ENCODE measurements at places on chromosomes 6 and 20.
A peak's percentile ranks its signal among the peaks of the same experiment; 100 is the strongest.

DNA sequence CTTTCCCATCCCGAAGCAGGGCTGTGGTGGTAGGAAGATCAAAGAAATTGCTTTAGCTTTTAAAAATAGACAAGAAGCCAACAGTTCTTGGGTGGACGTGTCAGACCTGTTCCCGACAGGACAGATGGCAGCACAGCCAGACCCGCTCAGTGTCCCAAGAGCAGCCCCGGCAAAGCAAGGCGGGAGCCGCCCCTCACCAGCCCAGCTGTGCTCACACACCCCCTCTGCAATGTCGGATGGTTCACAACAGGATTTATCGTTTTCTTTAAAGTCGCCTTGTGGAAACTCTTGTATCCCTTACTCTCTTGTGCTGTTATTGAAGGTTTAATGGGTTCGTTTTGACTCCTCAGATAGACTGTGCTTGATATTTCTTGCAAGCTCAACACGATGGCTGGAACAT is 302.4 kb downstream of the THBS2 start:
- DNase-seq: no peak

- DNase-seq: peak; percentile 96
Observed at GRCh38 chr20:50346374-50347283, 156.0 kb downstream of the CEBPB start.

- DNase-seq: peak; percentile 43
Observed at GRCh38 chr6:44268095-44268628, 2.1 kb upstream of the TMEM151B start.

DNA sequence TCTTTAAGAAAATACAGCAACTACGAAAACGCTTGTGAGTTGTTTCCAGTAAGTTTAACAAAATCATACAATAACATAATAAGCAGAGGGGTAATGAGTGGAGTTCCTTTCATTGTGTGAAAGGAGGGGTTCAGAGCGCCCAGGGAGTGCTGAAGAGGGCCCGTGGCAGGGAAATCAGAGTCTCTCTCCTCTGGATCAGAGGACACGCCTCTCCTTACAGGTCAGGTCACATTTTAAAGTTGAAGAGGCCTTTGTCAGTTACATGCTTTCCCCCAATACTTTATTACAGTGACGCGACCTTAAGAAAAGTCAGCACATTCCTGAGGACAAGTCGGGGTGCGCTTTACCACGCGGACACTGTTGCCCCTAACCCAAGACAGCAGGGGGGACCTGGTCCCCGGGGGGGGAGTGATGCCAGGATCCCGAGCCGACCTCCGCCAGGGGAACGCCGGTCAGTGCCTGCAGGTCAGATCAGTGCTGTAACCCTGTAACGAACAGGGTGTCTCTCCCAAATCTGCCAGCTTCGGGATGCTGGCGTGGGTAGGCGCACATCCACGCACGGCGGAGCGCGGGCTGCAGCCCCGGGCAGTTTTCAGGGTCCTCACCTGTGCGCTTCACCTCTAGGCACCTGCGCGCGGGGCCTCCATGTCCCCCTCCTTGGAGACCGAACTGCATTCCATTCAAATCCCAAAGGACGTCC is 848 bp downstream of the DACT2 start:
- DNase-seq: no peak

GRCh38 chr20:25706793-25707192 is 10.1 kb upstream of the ZNF337 start:
- DNase-seq: no peak

DNA sequence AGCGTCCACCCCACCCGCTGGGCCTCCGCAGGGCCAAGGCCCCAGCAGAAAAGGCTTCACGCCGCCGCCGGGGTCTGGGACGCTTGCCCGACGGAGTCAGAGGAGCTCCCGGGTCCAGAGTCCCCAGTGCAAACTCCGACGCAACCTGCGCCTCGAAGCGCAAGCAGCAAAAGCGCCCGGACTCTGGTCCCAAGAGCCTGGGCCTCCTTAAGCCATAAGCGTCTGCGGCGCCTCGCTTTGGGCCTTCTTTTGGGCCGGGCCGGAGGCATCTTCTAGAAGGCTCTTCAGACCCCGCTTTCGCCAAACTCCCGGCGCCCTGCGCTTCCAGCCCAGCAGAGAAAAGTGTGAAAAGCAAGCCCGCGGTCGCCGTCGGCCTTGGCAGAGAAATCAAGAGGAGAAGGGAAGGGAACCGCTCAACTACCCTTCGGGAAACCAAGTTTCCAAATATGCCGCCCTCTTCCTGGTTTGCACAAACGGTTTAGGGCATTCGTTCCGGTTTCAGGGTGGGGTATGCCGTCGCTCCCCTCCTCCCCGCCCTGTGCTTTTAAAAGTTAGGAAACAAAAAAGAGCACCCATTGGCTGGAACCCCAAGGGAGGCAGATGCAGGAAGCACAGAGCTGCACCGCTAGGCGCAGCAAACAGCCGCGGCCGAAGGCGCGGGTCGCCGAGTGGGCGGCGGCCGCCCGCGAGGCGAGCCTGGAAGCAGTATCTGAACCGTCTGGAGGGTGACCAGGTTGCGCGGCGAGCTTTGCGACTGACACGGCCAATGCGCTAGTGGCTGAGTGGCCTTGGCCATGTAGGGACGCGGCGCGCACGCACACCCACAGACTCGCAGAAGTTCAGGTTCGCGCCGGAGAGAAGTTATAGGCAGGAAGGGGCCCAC is 1.2 kb downstream of the TBX18 start:
- peak; percentile 34 for DNase-seq

GRCh38 chr6:159312206-159312605 is 143.0 kb downstream of the FNDC1 start:
- DNase-seq: no peak

GRCh38 chr6:33926451-33926850 is 122.6 kb upstream of the MLN start:
- no peak for DNase-seq

DNA sequence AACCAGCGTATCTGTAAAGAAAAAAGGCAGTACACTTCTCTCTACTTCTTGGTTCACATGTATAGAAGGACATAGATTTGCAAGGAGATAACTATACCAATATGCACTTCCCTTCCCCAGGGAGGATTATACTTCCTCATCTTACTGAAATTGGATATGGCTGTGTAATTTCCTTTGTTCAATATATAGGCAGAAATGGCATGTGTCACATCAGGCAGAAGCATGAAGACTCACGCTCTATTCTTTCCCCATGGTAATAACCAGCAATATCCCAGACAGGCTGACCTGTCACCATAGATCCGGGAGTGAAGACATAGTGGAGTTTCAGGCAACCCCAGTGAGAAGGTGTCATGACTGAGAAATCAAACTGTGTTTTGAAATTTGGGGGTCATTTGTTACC is 518.3 kb downstream of the KIF16B start:
- no peak for DNase-seq

DNA sequence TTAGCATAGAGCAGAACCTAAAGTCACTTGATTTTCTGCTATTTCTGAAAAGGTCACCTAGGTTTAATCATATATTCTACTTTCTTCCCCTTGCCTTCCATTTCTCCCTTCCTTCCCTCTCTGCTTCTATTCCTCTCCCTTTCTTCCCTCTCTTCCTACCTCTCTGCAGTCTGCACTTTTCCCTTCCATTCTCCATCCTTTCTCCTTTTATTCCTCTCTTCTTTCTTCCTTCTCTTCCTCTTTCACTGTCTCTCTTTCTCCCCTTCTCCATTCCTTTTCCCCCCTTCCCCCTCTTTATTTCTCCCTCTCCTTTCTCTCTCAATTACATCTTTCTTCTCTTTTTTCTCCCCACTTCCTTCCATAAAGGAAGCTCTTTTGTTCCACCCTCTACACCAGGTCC is 1049.8 kb upstream of the FLRT3 start:
- DNase-seq: no peak

DNA sequence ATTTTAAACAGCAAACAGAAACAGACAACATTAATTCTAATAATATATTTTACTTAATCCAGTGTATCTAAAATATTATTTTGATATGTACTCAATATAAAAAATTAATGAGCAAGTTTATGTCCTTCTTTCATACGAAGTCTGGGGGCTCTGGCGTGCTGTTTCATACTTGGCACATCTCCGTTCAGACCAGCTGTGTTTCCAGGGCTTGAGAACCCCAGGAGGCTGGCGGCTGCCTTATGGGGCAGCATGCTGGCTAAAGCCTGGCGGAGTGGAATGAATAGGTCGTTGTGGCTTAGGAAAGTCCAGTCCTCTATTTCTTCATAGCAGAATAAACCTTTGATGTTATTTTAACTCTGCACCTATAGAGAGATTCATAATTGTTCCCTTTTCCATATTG is 43.3 kb downstream of the DUSP22 start:
- DNase-seq: no peak

DNA sequence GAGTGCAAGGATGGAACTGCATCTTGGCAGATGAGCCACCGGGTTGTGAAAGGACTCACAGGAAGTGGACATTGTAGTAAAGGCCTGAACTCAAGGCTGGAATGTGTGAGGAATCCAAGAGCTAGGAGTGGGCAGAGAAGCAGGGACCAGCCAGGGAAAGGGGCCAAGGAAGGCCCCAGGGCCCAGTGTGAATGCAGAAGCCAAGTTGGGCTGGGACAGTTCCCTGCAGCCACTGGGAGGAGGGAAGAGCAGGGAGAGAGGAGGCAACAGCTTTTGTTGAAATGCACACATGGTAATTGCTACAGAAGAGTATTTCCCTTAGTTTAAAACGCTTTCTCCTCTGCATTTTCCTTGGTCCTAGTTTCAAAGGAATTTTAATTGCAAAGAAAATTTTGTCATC is 34.6 kb downstream of the CDH22 start:
- DNase-seq: no peak

- DNase-seq: no peak
Observed at GRCh38 chr20:39518654-39519053, 556.5 kb downstream of the DHX35 start.

GRCh38 chr6:93278241-93278640 is 141.1 kb downstream of the EPHA7 start:
- DNase-seq: no peak

- DNase-seq: no peak
Observed at GRCh38 chr6:167934426-167934864, 63.0 kb upstream of the KIF25 start.

DNA sequence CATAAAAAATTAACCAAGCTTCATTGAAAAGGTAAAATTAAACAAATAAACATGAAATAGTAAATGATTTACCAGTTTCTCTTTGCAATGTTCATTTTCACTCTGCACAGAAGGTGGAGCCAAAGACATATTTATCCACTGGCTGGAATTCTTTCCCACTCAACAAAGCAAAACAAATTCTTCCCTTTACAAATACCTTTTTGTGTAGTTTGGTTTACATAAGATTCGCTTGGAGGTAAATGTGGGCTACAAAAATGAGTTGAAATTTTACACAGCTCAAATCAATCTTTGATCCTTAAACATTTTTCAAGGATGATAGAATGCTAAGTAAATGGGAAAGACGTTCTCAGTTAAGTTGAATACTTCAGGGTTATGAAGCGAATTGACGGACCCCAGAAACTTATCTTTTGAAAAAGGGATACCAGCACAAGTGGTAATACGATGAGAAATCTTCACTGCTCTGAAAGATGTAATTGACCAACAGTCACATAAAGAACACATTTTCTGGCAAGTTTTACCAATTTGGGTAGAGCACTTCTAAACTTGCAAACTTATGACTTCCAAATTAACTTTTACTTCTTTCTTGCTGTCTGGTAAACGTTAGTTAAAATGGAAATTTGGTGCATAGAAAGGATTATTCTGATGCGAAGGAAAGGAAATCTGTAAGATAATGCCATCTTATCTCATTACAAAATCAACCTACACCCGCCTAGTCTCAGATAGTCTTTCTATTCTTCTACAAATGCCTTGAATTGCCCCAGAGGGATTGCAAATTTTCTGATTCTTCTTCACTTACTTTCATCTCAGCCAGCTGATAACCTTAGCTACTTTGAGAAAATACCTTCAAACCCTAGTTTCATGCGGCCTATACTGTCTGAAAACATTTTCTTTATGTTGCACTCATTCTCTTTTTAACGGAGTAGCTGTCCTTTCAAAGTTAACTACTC is 4.7 kb upstream of the GJA1 start:
- no peak for DNase-seq

DNA sequence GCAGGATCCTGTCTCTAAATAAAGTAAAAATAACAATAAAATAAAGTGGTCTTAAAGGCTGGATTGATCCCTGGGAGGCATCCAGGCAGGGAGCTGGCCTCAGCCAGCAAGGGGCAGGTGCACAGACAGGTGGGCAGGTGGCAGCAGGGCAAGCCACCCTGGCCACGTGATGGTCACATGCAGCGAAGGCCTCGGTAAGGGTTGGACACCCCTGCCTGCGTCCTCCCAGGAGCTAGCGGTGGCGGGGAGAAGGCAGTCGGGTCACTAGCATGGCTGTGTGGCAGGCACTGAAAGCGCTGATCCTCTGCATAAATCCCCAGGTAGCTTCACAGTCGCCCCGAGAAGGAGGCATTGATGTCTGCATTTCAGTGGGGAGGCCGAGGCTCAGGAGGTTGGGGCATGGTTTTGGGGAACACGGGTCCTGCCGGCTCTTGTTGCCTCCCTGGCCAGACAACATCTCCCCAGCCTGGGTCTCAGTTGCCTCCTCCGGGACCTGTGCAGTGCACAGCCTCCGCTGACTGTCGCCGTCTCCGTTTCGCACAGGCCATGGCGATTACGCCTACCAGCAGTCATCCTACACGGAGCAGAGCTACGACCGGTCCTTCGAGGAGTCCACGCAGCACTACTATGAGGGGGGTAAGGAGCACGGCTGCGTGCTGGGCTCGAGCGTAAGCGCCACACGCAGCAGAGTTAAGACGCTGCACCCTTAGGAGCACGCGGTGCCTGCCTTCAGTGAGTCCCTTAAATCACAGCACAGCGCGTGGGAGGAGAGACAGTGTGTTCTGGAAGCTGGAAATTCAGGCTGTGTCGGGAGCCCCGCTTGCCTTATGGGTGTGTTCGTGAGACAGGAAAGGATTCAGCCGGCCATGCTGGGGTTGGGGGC is 17.7 kb upstream of the MTG2 start:
- no peak for DNase-seq

DNA sequence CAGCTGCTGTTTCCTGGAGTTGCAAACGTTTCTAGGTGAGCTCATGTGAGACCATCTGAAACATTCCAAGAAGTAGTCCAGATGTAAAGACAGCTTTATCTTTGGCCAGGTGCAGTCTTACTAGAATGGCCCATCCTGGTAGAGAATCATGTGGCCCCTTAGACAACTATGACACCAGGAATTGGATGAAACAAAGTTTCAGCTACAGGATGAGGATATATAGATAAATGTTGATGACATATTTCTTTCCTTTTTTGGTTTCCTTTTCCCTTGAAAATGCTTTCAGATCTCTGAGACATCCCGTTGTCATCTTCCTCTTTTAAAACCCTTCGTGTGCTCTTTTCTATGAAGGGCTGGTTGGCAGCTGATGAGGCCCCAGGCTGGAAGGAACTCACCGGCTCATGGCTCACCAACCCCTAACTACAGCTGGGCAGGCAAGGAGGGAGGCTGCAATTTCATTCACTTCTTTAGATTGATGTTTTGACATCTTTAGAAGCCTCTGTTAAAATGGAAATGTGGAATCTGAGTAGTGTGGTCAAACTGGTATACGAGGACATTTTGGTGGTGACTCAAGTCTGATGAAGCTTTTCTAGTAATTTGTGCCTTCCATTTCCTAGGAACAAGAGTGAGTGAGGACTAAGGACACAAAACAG is 167.9 kb upstream of the TNFAIP3 start:
- DNase-seq: no peak

GRCh38 chr20:62878244-62879038 is 16.8 kb upstream of the TCFL5 start:
- no peak for DNase-seq

- DNase-seq: no peak
Observed at GRCh38 chr6:50907565-50907964, 88.9 kb downstream of the TFAP2B start.
